CD14-positive monocyte (primary cell): ENCODE measurements at places on chromosomes 2 and 18. TPM values are rescaled to one million over a fixed set of nuclear protein-coding genes. Genes with fewer than 3 reads are reported as not detected.

DNA sequence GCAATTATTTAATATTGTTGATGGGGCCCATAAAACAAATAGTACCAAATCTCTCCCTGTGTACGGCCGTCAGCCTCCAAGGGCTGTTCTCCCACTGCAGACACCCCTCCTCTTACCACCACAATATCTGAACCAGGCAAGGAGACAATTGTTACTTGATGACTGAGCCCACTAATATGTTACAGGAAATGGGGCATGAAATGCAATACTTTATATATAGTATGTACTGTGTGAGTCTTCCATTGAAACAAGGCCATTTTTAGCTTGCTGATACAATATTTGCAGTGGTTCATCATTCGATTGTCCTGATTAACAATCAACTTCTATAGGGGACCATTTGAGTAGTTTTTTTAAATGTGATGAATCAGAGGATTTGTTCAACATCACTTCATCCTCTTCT, 307.3 kb downstream of the GBX2 start:
- no peak for DNase-seq

GRCh38 chr18:47613929-47614328, 316.5 kb downstream of the SMAD2 start:
- no peak for DNase-seq

- DNase-seq = no peak
Observed at GRCh38 chr18:56315363-56315762, 323.0 kb downstream of the TXNL1 start.

GRCh38 chr2:232960862-232961261, 52.2 kb downstream of the NGEF start:
- DNase-seq = no peak

DNA sequence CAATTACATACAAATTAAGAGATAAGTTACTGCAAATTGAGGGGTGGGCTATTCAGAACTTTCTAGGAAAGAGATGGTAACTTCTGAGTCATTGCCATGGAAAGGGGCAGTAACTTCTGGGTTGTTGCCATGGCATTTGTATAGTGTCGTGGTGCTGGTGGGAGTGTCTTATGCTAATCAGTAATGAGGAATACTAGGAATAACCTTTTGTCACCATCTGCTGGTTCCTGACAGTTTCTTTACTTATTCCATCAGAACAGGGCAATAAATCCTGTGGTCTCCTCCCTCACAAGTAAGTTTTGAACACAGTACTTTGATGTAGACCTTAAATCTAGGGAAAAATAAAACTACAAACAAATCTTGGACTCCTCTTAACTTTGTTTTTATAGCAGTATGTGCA, 435.4 kb downstream of the BCL11A start:
- DNase-seq = no peak

- no peak for DNase-seq
Observed at GRCh38 chr18:51168960-51169662, 28.4 kb downstream of the MEX3C start.

DNA sequence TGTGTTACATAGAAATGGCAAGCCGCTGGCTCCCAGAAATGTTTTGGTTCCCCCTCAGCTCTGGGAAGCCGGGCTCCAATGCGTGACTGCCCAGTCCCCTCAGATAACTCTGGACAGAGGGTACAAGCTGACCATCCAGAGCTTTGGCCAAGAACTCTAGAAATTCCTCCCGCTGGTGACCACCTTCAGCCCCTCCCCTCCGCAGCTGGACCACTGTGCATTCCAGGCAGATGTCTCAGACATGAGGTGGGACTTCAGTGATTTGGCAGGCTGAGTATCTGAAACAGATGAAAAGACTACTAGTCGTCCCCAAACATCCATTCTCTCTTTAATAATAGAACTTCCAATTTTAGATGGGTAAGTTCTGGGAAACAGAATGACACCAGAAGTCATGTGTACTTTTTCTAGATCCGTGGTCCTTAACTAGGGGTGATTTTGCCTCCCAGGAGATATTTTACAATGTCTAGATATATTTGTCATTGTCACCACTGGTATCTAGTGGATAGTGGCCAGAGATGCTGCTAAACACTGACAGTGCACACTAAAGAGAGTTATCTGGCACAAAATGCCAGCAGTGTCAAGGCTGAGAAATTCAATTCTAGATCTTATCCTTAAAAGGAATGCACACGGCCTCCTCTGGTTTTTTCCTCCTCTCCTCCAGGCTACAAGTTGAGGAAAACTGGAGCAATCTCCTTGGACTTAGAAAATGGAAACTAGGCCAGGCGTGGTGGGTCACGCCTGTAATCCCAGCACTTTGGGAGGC, 294.3 kb downstream of the SRBD1 start:
- DNase-seq = no peak

GRCh38 chr2:86556508-86556907, 6.7 kb downstream of the CHMP3 start:
- no peak for DNase-seq

GRCh38 chr2:206219957-206220356, 54.5 kb upstream of the ZDBF2 start:
- no peak for DNase-seq

DNA sequence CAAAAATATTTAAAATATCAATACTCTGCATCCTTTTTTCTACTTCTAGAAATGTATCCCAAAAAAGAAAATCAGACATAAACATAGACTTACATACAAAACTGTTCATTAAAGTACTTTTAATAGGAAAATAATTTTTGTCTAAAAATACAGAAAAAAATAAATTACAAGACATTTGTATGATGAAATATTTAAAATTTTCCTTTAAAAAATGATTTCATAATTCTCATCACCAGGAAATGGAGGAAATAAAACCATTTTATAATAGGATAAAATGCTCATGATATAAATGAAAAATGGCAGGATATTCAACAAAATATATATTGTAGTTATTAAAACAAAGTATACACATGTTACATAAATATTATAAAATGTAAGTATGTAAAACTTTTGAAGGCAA, 24.4 kb downstream of the ARL5A start:
- DNase-seq = no peak

DNA sequence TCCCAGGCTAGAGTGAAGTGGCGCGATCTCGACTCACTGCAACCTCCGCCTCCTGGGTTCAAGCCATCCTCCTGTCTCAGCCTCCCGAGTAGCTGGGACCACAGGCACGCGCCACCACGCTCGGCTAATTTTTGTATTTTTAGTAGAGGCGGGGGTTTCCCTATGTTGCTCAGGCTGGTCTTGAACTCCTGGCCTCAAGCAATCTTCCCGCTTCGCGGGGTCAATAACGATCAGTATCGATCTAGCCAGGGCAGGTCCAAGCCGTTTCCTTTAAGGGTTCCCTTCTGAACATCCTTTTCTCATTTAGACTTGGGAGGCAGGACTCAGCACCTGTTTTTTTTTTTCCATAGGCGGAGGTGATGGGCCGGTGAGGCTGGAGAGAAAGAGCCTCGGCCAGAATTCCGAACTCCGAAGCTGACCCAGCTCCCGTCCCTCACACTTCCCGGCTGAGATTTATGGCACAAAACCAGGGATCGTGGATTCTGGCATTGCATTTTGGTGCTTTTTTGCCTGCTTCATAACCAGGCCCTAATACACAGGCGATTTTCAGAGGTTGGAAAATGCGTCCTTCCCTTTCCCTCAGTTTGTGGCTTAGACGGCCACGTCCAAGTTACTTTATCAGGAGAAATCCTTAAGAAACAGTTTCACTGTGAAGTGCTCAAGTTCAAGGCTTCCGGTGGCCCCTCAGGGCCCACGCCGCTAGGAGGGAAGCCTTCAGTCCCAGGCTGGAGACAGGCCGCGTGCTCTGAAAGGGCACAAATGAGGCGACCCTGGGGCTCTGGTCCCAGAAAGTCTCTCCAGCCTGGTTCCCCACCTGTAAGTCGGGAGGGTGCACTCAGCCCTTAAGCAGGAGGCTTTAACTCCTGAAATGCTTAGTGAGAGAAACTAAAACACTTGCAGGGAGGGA, 998 bp upstream of the SLC66A3 start:
- DNase-seq = no peak

GRCh38 chr2:19484736-19485135, 126.3 kb upstream of the OSR1 start:
- DNase-seq = no peak

- DNase-seq = no peak
Observed at GRCh38 chr2:239377591-239377990, 23.2 kb downstream of the HDAC4 start.

GRCh38 chr18:7048081-7048480, 69.5 kb downstream of the LAMA1 start:
- no peak for DNase-seq

DNA sequence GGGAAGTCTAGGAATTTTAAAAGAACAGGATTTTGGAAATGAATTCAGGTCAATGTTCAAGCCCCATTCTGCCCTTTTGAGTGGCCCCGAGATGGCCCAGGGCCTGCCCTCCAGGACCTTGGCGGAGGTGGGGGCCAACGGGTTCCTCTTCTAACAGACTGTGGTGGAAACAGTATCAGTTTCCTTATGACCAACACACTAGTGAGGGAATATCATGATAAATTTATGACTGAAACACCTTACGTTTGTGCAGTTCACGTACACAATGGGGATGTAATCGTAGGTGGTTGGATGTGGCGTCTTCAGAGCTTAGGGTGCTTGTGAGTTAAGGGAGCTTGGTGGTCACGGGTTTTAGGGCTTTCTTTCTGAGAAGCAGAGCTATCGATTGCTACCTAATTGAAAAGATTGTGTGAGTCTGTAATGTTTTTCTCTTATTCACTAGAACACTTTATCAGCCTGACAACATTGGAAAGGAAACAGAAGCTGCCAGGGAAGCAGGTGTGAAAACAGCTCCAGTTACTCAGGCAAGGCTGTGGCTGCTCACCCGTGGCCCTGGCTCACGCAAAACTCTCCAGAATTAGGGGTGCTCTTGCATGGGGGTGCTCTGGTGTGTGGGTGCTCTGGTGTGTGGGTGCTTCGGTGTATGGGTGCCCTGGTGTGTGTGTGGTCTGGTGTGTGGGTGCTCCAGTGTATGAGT, 165.3 kb downstream of the SNTG2 start:
- DNase-seq = no peak

DNA sequence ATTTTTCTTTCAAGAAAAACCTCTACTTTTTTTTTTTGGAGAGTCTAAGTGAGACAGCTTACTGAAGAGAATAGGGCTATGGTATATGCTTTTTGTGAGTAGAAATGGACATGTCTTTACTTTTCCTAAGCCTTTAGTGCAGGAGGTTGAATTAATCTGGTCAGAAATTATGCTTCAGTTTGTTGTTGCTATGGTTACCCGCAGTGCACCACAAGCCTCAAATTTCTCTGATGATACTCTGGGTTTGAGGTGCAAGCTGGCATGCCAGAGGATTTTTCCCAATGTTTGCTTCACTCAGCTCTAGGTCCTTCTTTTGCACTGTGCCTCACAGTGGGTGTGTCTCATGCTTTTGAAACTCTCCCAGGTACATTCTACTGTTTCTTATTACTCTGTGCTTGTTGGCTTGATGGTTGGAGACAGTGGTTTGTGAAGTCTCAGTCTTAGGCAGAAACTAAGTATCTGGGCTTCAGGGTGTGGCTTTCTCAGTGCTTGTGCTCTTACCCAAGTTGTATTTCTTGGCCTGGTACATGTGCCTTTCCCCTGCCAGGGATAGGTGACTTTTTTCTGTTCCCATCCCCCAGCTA, 278.3 kb downstream of the RBM43 start:
- DNase-seq = no peak

DNA sequence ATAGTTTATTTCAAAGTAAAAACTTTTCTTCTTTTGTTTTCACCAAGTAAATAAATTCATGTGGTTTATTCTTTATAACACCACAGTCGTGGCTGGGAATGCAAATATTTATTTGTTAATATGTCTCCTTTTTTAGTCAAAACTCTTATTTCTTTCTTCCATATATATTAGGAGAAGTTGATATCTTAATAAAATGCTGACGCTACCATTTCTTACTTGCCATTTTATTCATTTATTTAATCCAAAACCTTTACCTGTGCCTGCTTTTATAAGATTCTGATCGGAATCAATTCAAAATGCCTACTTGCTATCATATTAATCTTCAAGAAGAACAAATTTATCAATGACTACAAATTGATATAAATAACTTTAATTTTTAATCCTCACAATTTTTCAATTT, 362.9 kb upstream of the FSIP2 start:
- DNase-seq = no peak

DNA sequence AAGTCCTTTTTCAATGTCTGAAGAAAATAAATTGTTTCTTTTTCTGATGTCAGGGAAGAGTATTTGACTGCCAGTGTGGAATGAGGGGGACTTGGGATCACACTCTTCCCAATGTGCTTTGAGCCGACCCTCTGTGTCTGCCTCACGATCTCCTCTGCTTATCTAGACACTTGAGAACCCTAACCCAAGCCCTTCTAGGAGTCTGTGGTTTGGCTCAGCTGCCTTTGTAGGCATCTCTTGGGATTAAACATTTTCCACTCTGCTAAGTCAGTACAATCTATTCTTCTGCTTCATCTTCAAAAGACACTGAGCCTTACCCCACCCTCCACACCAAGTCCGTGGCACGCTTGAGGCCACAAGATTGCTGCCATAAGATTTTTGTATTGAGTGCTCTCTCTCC, 19.4 kb downstream of the FAM110C start:
- DNase-seq = no peak

DNA sequence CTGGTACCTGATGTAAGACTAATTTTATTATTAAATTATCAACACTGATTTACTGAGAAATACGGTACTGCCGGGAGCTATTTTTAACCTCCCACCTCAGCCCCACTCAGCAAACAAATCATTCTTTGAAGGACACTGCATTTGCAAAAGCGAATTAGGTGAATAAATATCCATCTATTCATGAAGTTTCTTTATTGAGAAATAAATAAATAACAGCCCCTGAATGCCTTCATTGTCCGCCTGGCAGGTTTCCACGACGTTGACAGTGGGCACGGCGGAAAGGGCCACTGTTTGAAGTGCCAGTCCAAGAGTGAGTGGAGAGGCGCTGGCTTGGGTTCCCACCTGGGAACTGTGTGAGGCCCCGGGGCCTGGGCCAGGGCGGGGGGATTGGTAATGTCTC, 15.7 kb downstream of the C1QL2 start:
- DNase-seq = no peak

- DNase-seq = no peak
Observed at GRCh38 chr18:34345738-34346137, 121.0 kb upstream of the NOL4 start.

- DNase-seq = no peak
Observed at GRCh38 chr2:238945433-238946150, 97.7 kb downstream of the TWIST2 start.

The C2orf72 gene
- polyA plus RNA-seq = not detected

The ANKRD44 gene
- polyA plus RNA-seq = 64.9 TPM

The PLGLB2 gene
- polyA plus RNA-seq = not detected

The DNAH7 gene
- polyA plus RNA-seq = 0.07 TPM in 1 of 2 replicates, not detected in the other

The EPAS1 gene
- polyA plus RNA-seq = 0.11 TPM

The MC5R gene
- not detected in 2 replicates for polyA plus RNA-seq

The ZNF385B gene
- not detected in 2 replicates for polyA plus RNA-seq

The SCN9A gene
- polyA plus RNA-seq = 0.67 TPM
